Activated naive CD8-positive, alpha-beta T cell treated with anti-CD3 and anti-CD28 coated beads, Interleukin-2, amount 50 U/mL, for 24 hours (primary cell): ENCODE measurements at places on chromosomes 6 and 20.

- DNase-seq: no peak
Observed at GRCh38 chr6:79455446-79455845, 81.8 kb downstream of the LCA5 start.

DNA sequence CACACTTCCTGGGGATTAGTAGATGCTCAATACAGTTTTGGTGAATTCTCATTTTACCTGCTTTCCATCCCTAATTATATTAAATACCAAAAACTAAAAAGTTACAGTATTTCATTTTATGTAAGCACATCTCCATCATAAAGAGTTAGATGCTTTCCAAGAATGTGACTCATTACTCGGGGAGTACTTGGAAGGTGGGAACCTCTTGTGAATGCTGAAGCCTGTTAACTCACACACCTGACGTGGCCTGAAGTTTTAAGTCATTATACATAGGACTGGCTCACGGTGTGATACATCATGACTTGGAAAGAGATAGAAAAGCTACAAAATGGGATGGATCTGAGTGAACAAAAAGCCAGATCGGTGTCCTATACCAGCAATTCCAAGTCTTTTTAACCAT lies 2.2 kb upstream of the OSER1 start:
- no peak for DNase-seq

DNA sequence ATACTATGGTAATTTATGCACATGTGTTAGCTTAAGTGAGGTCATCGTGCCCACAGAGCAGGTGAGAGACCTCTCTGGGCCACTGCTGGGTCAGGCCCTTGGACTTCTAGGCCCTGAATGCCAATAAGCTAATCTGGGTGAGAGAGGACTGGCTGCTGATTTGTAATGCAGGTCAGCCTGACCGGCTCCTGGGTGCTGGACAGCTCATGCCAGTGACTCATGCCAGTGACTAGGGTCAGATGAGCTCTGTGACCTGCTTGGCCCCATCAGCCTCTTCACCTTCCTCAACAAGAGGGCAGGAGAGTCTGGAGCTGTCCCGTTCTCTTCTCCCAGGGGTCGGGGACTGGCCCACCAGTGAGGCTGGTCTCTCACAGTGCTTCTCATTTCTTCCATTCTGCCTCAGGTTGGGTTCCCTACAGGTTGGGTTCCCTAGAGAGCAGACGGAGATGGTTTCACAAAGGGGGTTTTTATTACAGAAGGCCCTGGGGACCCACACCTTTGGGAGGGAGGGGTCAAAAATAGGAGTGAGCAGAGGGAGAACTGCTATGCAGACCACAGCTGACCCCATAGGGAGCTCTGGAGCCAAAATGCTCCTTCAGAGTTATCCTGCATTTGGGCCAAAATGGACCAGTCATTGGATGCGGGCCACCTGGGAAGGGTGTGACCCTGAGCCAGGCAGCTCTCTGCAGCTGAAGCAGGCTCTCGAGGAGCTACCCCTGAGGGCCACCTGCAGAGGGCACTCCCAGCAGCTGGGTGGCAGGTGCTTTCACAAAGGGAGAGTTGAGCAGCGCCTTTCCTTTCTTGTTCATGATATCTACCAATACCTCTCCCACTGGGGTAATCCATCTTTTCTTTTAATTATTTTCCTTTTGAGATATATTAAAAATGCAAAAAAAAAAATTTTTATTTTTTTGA lies 2.2 kb upstream of the OXT start:
- no peak for DNase-seq

DNA sequence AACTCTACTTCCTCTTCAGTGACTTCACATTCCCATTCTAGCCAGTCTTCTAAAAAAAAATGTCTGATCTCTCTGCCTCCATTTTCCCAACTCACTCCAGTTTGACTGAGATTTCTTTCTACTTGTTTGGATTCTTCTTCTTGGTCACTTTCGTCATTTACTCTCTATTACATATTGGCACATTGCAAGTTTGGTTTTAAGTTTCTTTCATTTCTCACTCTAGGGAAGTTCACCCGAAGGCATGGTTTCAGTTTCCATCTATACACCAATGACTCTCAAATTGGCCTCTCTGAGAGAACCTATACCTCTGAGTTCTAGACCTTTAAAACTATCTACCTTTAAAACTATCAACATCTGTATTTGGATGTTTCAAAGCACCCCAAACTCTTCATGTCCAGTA lies 51.3 kb downstream of the CD109 start:
- DNase-seq: no peak

GRCh38 chr20:47150403-47151152 lies 205.9 kb downstream of the ZMYND8 start:
- DNase-seq: peak; percentile 5

DNA sequence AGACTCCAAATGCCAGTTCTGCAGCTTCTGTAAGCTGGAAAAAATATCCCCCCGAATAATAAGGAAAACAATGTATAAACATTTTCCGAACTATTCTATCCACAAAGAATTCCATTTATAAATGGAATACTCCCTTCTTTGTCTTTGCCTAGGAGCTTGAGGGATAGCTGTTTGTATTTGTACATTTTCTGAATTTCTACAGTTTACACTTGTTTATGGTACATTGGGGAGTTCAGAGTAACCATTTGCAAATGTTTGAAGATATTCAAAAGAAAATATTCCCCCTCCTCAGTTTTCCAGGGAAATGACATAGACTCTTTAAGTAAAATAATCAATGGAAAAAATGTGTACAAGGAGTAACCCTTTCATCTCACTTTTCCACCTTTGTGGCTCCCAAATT lies 149.6 kb downstream of the SOBP start:
- DNase-seq: no peak

- no peak for DNase-seq
Observed at GRCh38 chr6:1615151-1615852, 5.6 kb downstream of the FOXC1 start.

DNA sequence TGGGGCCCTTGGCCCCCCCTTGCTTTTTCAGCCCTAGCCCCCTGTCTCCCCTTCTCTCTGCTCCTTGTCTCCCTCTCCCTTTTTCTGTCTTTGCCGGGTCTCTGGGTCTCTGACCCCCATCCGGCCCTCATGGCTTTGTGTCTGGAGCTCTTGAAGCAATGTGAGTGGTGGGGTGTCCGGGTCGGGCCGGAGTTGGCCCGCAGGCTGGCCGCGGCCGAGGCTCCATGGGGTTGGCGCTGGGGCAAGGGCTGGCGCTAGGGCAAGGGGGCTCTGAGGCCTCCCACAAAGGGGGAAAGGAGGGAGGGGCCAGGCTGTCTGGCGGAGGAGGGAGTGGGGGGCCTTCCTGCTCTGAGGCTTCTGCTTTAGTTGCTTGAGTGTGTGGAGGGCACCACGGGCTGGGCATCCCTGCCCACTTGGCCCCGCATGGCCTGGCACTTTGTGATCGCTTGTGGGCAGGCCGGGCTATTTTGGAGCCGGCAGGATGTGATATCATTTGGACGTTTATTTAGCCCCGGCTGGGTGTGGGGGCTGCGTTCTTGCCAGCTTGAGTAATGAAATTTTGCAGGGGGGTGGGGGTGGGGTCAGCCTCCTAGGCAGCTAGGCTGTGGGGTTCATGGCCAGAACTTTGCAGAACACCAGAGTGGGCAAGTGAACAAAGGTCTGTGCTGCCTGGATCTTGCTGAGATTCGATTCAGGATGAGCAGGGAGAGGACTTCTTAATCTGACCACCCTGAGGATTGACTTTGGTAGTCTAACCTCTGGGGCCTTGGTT lies 78.7 kb upstream of the MYL9 start:
- DNase-seq: no peak

GRCh38 chr6:137707590-137708360 lies 159.3 kb upstream of the TNFAIP3 start:
- peak; percentile 70 for DNase-seq

DNA sequence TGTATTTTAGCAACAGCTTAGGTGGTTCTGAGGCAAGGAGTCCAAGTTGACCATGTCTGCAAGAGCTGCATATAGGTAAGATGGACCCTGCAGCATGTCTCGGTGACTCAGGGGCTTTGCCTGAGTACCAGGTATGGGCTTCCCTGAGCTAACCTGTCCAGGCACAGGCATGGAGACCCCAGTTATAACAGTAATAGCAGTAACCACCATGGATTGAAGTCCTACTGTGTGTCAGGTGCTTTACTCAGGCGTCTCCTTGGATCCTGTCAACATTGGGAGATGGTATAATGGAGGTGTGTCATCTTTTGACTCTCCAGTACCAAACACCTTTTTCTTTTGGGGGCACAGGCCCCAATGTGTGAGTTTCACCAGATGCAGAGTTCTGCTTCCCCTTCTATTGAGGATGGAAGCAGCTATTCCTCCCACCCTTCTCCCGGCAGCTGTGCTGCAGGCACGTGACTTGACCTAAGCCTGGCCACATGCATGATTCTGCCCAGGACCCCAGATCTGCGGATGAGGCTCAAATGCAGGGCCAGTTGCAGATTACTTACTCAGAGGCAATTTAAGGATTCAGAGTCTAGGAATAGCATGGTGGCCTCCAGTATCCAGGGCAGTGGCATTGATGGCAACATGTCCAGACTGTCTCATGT lies 13.8 kb downstream of the TREM1 start:
- no peak for DNase-seq

DNA sequence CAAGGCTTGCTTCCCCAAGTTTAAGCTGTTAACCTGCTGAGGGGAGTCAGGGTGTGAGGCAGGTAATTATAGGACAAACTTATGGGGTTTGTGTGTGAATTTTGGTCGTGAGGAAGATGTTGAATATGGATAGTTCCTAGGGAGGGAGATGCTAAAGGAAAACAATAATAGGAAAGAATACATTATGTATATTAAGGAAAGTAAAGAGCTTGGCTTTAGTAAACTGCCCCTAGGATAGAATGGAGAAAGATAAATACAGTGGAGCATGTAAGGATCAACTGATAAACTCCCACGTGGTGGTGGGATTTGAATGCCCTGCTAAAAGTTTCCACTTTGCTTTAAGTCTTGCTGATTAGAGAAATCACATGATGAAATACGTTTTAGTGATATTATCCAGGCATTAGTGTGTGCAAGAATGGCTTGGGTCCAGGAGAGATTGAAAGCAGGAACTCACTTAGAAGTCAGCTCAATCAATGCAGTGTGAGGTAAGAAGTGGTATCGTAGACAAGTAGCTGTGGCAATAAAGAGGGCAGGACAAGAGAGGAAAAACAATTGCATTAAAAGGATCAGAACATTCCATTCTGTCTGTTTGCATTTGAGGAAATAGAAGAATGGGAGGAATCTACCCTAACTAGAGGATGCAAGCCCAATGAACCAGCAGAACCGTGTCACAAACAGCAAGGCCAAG lies 52.5 kb downstream of the RPS12 start:
- no peak for DNase-seq

GRCh38 chr20:44583157-44583556 lies 778 bp downstream of the PKIG start:
- no peak for DNase-seq

DNA sequence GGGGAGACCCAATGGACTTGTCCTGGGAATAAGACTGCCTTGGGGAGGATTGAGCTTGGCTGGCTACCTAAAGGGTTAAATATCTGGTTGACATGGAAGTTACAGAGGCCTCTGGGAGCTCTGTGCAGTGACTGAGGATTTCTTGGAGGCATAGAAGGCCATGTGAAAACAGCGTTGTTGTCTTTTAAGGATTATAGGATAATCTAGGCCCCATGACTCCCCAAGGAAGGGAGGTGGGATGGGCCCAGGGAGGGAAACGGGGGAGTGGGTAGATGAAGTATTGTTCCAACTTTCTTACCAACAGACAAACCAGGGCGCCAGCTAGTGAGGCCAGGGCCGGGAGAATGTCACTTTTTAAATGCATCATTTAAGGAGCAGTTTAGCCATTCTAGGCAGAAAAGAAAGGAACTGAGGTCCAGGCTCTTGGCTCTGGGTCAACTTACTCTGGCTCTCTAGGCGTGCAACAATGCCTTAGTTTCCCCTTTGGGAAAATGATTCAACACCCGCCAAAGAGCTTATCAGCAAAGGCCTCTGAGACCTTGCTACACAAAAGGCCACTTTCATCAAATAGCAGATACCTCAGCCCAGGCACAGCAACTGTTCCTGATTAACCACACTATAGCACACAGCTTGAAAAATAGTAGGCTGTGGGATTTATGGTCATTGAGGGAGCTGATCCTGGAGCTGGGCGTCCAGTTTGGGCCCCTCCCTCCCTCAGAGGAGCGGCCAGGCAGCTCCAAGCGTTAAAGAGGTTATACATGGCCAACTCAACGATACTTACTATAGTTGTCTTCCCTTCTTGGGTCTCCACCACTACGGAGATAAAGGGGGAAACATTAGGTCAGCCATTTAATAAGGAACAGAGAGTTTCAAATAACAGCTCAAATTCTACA lies 7.0 kb downstream of the MRPS18A start:
- no peak for DNase-seq

DNA sequence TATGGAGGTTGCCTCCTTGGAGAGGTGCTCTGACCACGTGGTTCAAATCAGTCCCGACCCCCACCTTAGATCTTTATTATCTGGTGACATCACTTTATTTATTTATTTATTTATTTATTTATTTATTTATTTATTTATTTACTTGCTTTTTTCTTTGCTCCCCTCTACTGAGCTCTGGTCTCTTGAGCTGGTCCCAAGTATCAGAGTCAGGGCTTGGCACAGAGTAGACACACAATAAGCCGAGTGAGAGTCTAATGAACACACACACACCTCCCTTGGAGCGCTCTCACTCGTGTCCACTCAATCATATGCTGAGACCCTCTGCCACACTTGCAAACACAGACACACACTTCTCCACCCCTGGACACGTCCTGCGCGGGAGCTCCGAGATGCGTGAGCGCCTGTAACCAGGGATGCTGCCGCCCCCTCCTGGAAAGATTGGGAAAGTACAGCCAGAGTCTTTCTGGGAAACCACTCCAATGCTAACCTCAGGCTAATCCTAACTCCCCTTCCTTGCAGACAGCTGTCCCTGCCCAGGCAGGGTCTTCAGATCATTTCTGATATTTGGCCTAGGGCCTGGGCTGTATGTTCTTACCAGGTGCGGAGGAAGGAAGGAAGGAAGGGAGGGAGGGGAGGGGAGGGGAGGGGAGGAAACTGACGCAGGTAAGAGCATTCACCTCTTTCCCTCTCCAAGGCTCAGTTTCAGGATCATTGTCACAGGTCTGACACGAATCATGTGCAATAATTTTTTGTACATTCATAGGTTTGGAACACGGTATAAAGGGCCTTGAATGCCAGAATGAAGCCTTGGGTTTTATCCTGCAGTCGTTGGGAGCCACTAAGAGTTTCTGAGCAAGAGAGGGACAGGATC lies 70.9 kb downstream of the STK35 start:
- DNase-seq: peak; percentile 71

GRCh38 chr20:23164176-23164601 lies 78.1 kb upstream of the CD93 start:
- no peak for DNase-seq
